ENCODE measurements at places on chromosomes 3 and 15.

GRCh38 chr3:195438371-195438770, 4.4 kb downstream of the ACAP2 start:
- DNase-seq = no peak

- DNase-seq = no peak
Measured at GRCh38 chr3:14406336-14406735, 3.9 kb downstream of the SLC6A6 start.

DNA sequence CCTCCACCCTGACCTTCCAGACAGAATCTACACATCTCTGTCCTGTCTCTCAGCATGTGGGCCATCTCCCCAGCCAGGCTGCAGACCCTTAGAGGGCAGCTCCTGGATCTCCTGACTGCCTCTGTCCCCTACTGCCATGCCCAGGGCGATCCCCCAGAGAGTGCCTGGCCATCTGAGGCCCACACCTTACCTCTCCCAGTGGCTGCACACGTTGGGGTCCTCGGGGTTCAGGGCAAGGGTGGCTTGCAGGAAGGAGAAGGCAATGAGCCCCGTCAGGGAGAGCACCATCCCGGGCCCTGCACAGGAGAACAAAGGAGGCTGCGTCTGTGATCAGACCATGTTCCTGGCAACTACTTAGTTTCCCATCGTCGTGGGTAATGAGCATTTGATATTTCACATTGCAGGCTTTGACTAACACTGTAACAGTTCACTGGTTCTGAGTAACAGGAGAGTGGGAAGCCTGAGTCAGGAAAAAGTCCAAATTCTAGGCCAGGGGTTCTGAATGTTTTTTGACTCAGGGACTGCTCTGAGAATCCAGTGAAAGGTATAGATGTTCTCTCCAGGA, 125.4 kb downstream of the MEGF11 start:
- DNase-seq = no peak

DNA sequence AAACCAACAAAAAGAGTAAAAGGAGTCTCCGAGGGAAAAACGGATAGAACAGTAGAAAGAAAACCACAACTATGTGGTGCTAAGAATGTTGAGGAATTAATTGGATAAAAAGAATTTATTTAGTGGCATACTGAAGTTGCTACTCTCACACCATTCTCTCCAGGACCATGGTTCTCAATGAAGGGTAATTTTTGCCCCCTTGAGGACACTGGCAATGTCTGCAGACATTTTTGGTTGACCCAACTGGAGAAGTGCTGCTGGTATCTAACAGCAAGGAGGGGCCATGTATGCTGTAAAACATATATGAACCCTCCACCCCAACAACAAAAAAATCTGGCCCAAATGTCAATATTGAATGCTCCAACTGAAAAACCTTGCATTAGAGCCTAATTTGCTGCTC, 85.9 kb upstream of the CSPG5 start:
- DNase-seq = peak; percentile 34

DNA sequence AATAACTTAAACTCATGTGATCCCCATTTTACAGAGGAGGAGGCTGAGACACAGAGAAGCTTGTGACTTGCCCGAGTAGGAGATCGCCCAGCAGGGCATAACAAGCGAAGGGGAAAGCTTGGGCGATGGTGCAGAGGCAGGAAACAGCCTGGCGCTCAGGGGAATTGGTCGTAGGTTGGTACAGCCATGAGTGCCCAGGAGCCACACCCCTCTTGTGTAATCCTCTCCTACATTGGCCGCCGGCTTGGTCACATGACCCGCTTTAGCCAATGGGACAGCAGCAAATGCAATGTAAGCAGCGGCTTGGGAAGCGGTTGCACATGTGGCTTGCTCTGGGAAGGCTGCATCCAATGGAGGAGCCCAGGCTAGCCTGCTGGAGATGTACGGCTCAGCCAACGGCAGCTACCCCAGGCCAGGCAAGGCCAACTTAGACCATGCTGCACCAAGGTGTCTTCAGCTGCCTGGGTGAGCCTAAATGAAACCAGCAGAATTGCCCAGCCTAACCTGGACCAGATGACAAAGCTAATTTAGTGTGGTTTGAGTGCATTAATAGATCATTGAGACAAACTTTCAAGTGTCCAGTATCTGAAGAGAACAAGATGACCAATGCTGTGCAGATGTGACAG, 50.3 kb upstream of the SLC6A6 start:
- peak; percentile 73 for DNase-seq

GRCh38 chr15:85497172-85497569, 116.8 kb downstream of the AKAP13 start:
- DNase-seq = no peak

DNA sequence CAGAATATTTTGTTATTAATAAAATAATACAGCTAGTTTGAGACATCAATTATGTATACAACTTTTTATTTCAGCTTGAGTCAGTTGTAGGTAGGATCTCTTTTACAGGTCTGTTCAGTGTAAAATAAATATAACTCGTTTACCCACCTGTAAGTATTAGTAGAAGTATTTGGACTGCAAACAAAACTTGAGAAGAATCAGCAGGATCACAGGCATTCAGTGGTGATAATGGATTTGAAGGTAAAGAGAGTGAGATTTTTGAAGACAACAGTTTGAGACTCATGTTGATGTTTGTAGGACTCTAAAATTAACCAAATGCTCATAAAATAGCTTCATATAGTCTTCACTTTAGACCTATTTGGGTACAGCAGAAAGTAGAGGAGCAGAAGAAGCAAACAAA, 35.5 kb upstream of the CCNB2 start:
- no peak for DNase-seq
